ENCODE measurements at places on chromosomes 7 and 10.

GRCh38 chr10:131141207-131141606 is 170.3 kb downstream of the TCERG1L start:
- no peak for DNase-seq

DNA sequence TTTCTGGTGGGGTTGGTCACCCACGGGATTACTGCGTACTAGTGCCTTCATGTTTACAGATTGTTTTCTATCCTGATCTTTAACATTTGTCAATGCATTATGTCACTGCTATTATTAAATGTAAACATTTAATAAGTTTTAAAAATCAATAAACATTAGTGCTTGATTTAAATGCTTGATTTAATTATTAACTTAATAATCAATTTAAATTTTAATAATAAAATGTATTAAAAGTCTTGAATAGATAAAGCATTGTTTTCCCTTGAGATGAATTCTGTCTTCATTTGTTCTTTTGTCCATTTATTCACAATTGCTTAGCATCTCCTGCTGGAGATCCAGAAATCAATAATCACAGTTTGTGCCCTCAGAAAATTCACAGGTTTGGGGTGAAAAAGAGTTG is 201.8 kb upstream of the HDAC9 start:
- no peak for DNase-seq

- DNase-seq = no peak
These were observed 64.4 kb downstream of the KCND2 start for GRCh38 chr7:120337308-120337907.

GRCh38 chr7:52547308-52547910 is 488.0 kb upstream of the POM121L12 start:
- no peak for DNase-seq

GRCh38 chr10:30510932-30511700 is 77.1 kb downstream of the MAP3K8 start:
- DNase-seq = no peak

DNA sequence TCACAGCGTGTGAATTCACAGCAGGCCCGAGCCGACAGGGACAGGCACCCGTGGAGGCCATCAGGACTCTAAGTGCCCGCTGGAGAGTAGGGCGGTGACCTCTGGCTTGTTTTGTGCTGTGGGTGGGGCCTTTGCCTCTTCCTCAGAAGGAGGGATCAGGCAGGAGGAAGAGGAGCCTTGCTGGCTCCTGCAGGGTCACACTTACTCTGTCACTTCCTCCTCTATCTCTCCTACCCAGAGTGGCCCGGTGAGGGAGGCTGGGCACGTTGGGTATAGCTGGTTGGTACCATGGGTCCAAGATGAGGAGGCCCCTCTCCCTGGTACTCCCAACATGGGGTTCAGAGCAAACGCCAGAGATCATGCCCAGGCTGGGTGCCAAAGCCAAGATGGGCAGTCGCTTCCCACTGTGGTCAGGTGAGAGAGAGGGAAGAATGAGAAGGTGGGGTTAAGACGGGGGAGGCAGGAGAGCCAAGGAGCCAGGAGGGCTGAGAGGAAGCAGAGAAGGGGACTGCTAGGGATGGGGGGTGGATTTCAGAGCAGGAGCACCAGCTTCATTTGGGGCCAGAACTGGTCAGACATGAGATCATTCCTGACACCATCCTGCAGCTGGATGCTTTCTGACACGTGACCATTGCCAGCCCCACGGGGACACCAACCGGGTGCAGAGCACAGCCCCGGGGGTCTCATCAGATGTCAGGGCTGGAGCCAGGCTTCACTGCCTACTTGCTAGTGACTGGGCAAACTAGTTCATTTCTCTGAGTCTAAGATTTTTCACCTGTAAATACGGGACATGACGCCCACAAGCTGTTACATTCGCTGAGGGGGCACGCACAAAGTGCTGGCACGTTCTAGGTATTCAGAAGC is 54.8 kb upstream of the CACUL1 start:
- DNase-seq = no peak

DNA sequence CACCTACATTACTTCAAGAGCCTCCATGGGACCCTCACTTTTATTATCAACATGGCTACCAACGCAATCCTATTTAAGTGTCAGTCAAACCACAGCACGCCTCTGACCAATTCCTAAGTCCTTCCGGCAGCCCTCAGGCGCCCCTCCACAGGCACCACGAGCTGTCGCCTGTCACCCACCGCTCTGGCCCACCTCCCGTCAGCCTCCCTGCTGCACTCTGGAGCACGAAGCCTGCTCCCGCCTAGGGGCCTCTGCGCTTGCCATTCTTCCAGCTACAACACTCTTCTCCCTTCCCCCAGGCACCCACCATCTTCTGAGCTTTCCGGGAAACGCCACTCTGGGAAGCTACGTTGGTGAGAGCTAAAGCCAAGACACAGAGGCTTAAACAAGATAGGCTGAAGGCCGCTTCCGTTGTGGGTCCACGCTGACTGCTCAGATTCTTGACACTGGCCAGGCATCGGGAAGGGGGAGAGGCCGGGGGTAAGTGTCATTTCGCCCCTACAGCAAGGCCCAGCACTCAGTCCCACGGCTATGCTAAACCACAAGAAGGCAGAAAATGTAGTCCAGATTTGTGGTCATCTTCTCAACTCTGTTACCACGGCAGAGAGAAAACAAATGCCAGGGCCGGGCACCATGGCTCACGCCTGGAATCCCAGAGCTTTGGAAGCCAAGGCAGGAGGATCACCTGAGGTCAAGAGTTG is 56.7 kb downstream of the GNA12 start:
- DNase-seq = no peak

DNA sequence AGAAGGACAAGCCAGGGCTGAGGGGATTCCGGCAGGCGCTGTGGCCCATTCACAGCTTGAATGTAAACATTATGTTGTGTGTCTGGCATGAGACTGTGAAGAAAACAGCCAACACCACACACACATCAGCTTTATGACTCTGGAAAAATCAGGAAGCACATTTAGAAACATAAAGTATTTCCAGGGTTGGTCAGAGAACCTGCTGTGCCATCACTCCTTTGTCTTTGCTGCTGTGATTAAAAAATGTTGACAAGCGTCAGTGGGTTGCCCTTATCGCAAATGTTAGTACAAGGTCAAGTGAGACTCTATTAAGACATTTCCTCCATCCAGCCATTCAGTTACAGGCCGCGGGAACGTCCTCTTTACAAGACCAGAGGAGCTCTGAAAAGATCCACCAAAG is 95.4 kb downstream of the TAX1BP1 start:
- no peak for DNase-seq

- DNase-seq = no peak
These were observed 61.3 kb downstream of the XPNPEP1 start for GRCh38 chr10:109862041-109862440.

- no peak for DNase-seq
These were observed 1092.8 kb downstream of the KCNMA1 start for GRCh38 chr10:76544789-76545188.

GRCh38 chr7:14937581-14937980 is 35.0 kb upstream of the DGKB start:
- no peak for DNase-seq

DNA sequence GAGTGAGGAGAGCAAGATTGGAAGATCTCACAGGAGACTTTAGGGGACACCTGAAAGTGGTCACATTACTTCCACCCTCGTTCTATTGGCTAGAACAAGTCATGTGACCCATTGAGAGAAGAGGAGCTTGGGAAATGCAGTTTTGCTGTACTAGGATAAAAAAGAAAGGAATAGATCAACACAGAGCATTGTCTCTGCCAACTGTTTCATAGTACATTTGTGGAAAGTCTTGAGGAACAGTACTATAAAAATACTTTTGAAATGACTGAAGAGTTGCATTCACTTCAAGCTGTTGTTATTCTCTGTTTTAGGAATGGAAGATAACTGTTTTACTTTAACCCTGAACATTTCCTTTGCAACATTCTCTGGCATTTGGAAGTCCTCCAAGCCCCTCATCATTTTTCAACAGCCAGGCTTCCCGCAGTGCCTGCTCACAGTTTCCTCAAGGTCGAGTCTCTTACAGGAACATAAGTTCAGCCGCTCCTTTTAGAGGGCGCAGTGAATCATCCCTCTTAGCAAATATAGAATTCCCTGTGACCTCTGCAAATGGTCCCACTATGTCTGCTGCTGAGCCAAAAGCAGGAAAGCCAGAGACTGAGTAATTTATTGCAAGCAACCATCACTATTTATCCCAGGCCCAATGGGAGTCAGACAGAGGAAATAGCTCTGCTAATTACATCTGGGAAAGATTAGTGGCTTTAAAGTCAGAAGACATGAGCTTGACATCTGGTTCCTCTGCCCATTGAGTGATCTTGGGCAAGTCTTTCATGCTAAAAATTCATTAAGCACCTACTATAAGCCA is 40.7 kb downstream of the MRPL32 start:
- DNase-seq = no peak

DNA sequence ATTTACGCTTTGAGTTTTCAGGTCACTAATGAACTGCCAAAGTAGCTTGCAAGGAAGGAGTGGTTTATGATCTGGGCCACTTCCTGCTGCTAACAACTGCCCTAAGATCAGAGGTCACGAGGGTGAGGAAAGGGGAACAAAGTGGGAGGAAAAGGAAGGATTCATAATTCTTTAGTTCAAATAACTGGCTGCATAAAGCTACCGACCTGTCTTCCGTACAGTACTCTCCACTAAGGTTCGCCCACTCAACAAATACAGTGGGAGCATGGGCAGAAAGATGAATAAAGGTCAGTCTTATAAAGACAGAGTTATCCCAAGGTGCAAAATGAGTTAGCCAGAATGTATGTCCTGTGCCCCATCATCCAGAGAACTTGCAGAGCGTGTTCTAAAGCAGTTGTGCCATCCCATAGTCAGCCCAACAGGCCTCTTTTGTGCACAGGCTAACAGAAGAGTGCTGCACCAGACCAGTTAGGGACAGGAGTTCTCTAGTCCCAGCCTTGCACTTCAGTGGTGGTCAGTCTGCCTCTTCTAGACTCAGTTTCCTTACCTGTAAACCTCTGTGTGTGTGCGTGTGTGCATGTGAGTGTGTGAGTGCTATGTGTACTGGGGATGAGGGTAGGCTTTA is 65.9 kb downstream of the CREB3L2 start:
- DNase-seq = no peak

- no peak for DNase-seq
These were observed 109.2 kb downstream of the PPP1R3A start for GRCh38 chr7:113809581-113809980.

- DNase-seq = no peak
These were observed 29.9 kb upstream of the CC2D2B start for GRCh38 chr10:95877881-95878280.

- no peak for DNase-seq
These were observed 157.1 kb upstream of the SHH start for GRCh38 chr7:155969192-155969929.

GRCh38 chr7:96416599-96416998 is 94.7 kb upstream of the SLC25A13 start:
- DNase-seq = no peak

DNA sequence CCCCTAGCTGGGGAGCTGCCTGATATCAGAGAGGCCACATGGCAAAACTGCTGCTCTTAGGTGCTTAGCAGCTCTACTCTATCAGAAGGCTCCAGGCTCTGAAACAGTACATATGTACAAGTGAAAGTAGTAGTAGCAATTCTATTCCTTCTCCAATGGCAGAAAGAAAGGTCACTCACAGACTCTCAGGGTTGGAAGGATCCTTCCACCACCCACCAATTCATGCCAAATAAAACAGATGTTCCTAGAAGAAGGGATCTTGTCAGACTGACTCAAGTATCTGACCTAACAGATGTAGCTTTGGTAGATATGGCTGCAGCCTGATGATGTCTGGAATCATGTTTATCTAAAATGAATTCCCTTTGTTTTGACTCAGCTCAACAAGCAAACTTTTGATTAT is 8.0 kb upstream of the ALDH18A1 start:
- no peak for DNase-seq

DNA sequence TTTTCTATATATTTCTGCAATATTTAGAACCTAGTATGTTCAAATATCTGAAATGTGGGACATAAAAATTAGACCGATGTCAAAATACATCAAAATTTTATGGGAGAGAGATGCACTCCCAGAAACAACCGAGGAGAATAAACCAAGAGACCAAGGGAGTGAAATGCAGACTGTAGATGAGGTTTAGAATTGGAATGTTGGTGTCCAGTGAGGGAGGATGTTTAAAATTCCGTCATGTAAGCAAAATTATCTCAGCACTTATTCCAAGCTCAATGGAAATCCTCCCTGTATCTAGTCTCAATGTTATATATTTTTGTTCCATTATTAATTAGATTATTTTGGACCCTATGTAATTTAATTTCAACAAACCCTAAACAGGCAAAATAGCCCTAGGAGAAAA is 61.9 kb upstream of the MAGI2 start:
- no peak for DNase-seq

- no peak for DNase-seq
These were observed 93.8 kb downstream of the ITGB8 start for GRCh38 chr7:20424500-20424899.

- DNase-seq = no peak
These were observed 12.3 kb downstream of the DDC start for GRCh38 chr7:50552921-50553320.

DNA sequence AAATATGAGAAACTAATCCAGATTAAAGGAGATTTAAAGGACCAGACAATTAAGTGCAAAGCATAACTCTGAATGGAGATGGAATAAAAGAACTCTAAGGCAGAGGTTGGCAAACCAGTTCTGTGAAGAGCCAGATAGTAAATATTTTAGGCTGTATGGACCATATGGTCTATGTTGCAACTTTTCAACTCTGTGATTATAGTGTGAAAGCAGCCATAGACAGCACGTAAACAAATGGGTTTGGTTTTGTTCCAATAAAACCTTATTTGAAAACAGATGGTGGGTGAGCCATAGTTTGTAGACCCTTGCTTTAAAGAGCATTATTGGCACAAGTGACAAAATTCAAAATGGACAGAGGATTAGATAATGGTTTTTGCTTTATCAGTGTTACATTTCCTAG is 884.1 kb downstream of the CCSER2 start:
- no peak for DNase-seq

DNA sequence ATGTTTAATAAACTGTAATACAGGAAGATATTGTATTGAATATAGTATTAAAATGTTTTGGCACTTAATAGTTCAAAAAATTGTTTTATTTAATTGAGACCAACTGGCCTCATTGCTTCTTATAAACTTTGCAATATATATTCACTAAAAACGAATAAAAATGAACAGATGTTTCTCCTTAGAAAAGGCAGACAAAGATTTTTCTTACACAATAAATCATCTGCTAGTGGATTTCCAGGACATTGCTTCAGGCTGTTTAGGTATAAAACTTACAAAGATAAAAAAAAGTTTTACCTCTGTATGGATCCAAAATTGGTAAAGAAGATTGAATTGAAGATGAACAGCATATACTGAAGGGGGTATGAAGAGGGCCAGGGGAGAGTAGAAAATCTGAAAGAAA is 143.6 kb downstream of the AGMO start:
- no peak for DNase-seq
